ENCODE measurements at places on chromosomes 7 and 10.

GRCh38 chr7:80934321-80934720 is 15.5 kb upstream of the SEMA3C start:
- DNase-seq, result peak; percentile 78

DNA sequence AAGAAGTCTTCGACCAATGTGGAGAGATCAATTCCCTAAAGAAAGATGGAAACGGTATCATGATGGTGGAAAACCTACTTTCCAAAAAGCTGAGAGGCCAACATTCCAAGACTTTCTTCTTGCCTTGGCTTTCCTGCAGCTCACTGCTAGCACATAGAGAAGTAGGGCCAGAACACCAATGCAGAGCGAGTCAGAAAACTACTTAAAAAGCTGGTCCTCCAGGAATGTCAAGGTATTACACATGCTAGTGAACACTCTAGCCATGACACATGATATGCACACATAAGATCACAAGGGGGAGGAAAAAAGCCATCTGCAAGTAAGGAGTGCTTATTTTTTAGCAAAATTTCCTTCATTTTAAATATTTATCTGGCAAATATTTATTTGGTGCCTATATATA is 22.7 kb downstream of the GPAM start:
- no peak for DNase-seq

DNA sequence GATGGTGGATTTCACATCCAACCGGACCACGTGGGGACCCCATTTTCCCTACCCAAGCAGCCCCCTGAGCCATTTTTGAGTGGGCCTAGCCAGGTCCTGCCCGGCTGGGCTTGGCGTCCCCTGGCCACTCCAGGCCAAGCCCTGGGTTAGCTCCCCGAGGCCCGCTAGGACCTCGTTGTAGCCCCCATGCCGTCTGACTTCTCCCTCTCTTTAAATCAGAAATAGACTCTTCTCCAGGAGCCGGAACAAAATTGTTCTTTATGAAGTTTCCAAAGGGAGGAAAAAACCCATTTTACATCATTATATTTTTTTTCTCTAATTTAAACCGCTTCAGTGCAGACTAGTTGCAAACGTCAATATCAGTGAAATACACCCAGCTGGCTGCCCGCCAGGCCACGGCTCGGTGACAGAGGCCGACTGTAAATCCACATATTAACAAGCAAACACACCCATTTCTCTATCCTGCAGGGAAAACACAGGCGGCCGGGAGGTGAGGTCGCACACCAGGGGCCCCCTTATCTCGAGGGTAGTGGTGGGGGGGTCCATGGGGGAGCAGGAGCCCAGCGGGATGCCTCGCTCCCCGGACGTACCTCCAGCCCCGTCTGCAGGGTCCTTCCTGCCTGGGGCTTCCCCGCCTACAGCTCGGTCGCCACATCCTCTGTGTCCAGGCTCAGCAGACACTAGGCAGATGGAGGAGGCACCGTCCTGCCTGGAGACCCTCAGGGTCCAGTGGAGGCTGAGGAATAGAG is 72.7 kb downstream of the ELFN1 start:
- peak; percentile 60 for DNase-seq

DNA sequence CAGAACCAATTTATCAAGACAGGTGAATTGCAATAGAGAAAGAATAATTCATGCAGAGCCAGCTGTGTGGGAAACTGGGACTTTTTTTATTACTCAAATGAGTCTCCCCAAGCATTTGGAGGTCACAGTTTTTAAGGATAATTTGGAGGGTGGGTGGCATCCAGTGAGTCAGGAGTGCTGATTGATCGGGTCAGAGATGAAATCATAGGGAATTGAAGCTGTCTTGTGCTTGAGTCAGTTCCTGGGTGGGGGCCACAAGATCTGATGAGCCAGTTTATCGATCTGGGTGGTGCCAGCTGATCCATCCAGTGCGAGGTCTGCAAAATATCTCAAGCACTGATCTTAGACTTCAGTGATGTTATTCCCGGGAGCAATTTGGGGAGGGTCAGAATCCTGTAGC is 9.9 kb upstream of the MYO1G start:
- no peak for DNase-seq

- DNase-seq, result no peak
Observed at GRCh38 chr10:36181426-36182178, 539.5 kb upstream of the FZD8 start.

DNA sequence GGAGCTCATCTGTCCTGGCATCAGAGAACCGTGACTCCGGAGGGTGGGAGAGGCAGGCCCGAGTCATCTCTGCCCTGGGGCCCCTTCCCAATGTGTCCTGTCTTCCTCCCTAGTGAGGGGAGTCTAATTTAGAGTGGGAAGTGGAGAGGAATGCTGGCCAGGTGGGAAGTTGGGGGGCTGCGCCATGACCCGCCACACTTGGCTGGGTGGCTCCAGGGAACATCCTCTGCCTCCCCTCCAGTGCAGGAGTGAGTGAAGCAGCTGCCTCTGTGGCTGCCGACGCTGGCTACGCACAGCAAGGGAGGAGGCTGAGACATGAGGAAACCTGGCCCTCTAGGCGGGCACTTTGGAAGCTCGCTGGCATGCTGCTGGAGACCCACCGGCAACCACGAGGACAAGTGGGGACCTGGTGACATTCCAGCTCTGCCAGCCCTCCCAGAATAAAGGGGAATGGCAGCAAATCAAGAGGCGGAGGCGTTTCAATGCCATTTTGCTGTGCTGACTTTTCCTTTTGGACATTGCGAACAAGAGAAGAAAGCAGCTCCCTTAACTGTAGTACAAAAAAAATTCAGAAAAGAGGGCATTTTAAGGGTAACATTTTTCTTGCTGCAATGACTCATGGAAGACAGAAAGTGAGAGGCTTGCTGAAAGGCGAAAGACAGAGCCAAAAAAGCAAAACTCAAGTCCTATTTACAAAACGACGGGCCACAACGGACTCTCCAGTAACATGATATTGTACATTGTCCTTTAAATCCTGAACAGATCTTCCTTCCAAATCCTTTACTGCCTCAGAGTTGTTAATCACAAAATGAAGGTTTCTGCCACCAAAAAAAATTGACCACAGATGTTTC is 121.2 kb upstream of the PITRM1 start:
- no peak for DNase-seq

DNA sequence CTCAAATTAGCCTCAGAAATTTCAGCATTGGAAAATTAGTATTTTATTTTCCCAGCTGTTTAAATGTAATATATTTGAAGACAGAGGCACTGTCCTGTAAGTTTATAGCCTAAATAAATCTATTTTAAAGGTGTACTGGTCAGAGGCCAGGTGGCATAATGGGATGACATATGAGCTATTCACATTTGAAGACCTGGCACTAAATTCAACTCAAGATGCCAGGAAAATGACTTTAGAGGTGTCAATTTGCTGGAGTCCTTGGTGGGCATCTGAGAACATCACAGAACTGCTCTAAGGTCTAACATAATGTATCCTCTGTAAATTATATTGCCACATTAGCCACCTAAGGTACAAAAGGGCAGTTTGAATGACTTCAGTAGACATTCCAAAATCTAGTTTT is 348.9 kb upstream of the BMPER start:
- no peak for DNase-seq

GRCh38 chr10:129467359-129468064 is 471 bp downstream of the MGMT start:
- DNase-seq, result no peak

GRCh38 chr7:584122-584465 is 64.4 kb upstream of the PDGFA start:
- no peak for DNase-seq

GRCh38 chr7:51927738-51928137 is 611.1 kb upstream of the COBL start:
- DNase-seq, result no peak

DNA sequence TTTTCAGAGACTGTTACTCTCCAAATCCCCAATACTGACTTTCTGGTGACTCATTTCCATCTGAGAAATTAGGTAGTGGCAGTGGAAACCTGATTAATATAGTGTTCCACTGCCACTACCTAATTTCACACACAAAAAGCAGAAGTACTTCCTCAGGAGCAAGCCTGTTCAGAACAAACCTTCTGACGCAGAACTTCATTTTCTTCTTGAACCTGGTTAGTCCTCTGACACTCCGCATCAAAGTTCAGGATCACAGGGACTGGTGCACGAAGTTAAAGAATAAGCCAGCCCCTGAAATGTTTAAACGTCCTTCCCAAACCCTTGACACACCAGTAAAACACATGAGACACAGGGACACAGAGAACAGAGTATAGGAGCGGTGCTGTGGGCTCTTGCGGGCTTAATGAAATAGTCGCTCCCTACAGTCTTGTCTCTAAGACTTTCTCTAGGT is 4.4 kb downstream of the WDR91 start:
- peak; percentile 1 for DNase-seq

GRCh38 chr7:91191771-91192170 is 72.5 kb upstream of the FZD1 start:
- no peak for DNase-seq

GRCh38 chr7:8579661-8580194 is 146.3 kb downstream of the NXPH1 start:
- DNase-seq, result no peak

- DNase-seq, result no peak
Observed at GRCh38 chr10:92692080-92692671, 2.4 kb downstream of the HHEX start.

DNA sequence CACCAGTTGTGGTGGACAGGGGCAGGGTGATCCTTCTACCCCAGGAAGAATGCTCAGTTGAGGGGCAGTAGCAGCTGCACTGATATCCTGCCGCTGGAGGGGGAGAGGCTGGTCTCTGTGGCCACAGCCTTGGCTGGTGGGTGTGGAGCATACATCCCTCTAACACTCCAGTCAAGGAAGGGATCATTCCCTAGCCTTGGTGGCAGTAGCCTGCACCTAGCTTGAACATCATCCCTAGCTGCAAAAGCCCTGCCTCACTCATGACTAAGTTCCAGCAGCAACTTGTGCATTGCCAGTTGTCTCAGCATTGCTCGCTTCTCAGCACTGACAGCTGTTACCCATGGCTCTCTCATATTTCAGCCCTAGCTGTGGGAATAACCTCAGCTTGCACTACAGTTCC is 688.9 kb upstream of the POT1 start:
- DNase-seq, result no peak

- no peak for DNase-seq
Observed at GRCh38 chr10:20415684-20416083, 481.4 kb downstream of the NEBL start.

- DNase-seq, result no peak
Observed at GRCh38 chr10:2280713-2281300, 543.5 kb upstream of the ADARB2 start.

GRCh38 chr10:110527731-110528171 is 30.0 kb downstream of the DUSP5 start:
- no peak for DNase-seq

GRCh38 chr7:22622116-22622785 is 104.7 kb upstream of the IL6 start:
- no peak for DNase-seq

DNA sequence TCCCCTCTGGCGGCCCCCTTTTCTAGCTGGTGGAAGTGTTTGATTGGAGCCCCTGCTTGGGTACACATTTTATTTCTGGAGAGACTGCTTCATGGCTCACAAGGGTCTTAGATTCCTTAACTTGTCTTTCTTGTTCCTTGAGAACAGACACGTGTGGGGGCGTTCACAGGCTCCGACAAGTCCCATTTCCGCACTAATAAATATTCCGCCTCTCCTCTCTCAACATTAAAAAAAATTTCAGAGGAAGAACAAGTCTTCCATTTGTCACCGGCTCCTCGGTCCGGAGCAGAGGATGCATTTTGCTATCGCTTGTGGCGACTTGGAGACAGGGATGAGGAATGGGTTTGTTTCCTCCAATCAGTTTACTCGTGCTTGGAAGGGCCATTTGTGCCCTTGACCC is 134.0 kb upstream of the PODXL start:
- DNase-seq, result no peak

GRCh38 chr7:30285067-30285535 is 704 bp downstream of the ZNRF2 start:
- peak; percentile 59 for DNase-seq

DNA sequence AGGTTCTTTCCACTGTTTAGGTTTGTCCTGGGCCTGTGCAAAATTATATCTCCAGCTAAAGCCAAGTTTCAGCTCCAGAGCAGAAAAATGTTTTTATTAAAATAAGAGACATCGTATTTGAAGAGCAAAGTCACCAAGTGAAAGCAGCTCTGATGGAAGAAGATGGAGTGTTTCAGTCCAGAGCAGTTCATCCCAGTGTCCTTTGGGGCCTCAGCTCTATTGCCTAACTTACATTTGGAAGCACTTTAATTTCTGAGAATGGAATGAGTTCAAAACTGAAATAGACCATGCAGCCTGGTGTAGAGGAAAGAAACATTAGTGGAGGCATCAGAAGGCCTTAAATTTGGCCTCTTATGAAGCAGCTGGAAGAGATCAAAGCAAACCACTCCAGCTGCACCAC is 545.2 kb downstream of the SORCS1 start:
- DNase-seq, result no peak

DNA sequence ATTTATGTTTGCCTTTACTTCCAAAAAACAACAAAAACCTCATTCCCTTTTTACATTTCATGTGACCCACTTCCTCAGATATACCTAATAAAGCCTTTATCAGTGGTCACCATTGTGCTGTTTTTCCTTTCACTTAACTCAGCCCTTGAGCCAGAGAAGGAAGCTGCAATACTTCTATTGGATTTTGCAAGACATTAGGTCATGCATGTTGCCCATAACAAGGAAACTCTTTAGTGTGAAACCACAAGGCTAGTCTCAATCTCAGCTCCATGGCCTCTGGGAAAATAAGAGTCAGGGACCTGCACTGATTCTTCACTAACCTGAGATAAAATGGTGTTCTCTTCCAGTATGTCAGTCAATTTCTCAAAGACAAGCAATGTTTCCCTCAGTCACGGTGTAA is 27.8 kb downstream of the STEAP4 start:
- DNase-seq, result peak; percentile 89

- no peak for DNase-seq
Observed at GRCh38 chr10:49759787-49760551, 2.2 kb downstream of the OGDHL start.

DNA sequence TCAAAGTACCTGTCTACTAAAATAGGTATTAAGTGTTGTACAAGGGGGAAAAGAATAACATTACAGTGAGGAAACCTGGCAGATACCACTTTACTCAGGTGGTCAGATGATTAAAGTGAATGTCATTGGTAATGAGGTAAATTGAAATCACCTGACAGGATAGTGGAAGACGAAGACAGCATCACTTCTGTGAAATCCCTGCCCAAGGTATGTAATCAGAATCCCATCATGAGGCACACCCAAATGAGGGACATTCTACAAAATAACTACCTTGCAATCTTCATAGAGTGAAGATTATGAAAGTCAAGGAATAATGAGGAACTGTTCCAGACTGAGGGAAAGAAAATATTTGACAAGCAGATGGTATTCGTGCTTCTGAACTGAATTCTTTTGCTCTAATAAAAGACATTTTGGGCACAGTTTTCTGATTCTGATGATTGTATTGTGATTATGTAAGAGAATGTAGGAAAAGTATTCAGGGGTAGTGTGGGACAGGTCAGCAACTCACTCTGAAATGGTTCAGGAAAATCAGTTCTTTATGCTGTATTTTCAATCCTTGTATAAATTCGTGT is 33.3 kb upstream of the ARMS2 start:
- no peak for DNase-seq

GRCh38 chr10:88791924-88792323 is 10.6 kb upstream of the LIPM start:
- DNase-seq, result peak; percentile 68

GRCh38 chr10:43226851-43227845 is 39.7 kb downstream of the RASGEF1A start:
- DNase-seq, result no peak

GRCh38 chr10:70360215-70360614 is 22.2 kb downstream of the LRRC20 start:
- no peak for DNase-seq

GRCh38 chr10:122112625-122113160 is 123.7 kb downstream of the TACC2 start:
- peak; percentile 77 for DNase-seq

Measured in OCI-M1 (cell line).